ENCODE measurements at places on chromosomes 1 and 21.

DNA sequence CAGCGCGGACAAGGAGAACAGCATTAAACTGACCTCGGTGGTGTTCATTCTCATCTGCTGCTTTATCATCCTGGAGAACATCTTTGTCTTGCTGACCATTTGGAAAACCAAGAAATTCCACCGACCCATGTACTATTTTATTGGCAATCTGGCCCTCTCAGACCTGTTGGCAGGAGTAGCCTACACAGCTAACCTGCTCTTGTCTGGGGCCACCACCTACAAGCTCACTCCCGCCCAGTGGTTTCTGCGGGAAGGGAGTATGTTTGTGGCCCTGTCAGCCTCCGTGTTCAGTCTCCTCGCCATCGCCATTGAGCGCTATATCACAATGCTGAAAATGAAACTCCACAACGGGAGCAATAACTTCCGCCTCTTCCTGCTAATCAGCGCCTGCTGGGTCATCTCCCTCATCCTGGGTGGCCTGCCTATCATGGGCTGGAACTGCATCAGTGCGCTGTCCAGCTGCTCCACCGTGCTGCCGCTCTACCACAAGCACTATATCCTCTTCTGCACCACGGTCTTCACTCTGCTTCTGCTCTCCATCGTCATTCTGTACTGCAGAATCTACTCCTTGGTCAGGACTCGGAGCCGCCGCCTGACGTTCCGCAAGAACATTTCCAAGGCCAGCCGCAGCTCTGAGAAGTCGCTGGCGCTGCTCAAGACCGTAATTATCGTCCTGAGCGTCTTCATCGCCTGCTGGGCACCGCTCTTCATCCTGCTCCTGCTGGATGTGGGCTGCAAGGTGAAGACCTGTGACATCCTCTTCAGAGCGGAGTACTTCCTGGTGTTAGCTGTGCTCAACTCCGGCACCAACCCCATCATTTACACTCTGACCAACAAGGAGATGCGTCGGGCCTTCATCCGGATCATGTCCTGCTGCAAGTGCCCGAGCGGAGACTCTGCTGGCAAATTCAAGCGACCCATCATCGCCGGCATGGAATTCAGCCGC lies 2.5 kb downstream of the S1PR1 start:
- DNase-seq = no peak

DNA sequence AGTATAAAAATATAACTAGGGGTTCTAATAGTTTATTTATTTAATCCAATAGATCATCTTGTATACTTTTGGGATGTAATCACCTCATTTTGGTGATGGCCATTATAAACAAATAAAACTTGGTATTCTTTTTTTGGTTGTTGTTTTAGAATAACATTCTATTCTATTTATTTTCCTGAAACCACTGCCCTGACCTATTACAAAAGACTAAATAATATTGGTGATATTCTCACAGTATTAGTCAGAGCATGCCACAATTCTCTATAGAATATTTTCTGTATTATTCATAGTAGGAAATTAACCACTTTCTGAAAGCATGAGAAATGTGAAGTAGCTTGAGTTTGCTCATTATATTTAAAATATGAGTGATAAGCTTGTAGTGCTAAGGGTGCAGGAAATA lies 54.1 kb upstream of the LRRC7 start:
- DNase-seq = no peak

DNA sequence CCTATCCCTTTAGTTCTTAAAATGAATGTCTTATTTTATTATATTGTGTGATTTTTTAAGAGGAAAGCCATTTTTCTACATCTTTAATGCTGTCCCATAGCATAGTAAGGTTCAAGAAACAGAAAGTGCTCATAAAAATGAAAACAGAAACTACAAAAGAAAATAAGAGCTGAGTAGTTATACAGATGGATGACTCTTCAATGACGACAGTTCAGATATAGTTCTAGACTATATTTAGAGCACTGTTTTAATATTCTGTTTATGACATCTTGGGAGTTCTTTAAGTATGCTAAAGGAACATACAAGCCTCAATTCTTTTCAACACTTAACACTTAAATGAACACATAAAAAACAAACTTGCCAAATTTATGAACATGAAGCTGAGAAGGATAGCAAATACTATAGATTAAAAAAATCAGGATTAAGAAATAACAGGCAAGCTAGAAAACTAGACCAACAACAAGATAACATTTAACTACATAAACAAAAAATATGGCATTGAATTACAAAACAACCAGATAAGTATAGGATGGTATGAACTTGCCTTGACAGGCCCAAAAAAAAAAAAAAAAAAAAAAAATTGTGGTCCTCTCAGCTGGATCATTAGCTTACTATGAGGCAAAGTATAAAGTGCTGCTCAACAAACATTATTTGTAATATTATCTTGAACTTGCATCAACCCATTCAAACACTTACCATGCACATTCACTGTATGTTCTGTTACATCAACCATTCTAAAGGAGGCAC lies 87.9 kb downstream of the ZZZ3 start:
- no peak for DNase-seq

GRCh38 chr1:185775501-185775900 lies 41.3 kb downstream of the HMCN1 start:
- no peak for DNase-seq

- no peak for DNase-seq
Measured at GRCh38 chr1:243503155-243503554, 247.3 kb downstream of the SDCCAG8 start.

GRCh38 chr1:171212607-171213351 lies 27.7 kb downstream of the FMO2 start:
- DNase-seq = no peak

GRCh38 chr1:182355723-182356098 lies 35.9 kb downstream of the GLUL start:
- no peak for DNase-seq

DNA sequence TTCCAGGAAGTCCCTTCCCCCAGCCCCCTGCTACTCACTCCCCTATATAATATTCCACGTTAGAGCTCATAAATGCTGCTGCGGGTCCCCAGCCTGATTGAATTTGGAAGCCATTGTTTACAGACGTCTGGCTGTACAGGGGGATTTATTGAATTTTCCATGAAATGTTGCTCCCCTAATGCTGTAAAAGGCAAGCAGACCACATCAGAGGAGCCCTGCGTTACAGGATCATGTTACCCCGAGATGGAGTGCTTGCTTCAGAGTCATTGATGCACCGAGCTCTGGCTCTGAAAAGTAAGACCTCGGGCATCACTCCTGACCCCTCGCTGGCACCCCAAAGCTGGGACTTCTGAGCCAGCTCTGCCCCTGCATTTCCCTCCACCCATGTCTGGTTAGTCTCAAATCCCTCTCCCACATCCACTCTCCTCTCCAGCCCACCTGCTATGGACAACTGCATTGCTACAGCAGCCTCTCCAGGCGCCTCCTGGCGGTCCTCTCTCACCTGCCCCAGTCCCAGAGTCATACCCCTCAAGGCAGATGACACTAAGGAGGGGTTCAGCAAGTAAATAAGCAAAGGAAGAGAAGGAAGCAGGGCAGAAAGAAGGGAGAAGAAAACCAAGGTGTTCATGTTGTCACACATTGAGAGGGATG lies 127.8 kb downstream of the TMEM53 start:
- peak; percentile 50 for DNase-seq

GRCh38 chr1:159960721-159961381 lies 6.8 kb upstream of the SLAMF9 start:
- no peak for DNase-seq

DNA sequence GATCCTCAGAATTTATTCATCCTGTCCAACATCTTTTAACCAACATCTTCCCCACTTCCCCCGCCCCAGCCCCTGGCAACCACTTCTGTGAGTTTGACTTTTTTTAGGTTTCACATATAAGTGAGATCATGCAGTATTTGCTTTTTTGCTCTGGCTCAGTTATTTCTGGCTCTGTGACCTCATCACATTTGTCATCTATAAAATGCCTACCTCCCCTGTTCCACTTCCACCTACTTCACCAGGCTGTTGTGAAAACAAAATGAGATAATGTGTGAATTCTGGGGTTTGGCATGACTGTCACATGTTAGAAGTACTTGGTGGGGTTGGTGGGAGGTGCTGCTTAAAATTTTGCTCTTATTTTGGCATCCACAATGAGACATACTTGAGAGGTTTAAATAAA lies 18.4 kb downstream of the HHAT start:
- DNase-seq = no peak

GRCh38 chr1:209657918-209658317 lies 5.7 kb upstream of the LAMB3 start:
- no peak for DNase-seq

DNA sequence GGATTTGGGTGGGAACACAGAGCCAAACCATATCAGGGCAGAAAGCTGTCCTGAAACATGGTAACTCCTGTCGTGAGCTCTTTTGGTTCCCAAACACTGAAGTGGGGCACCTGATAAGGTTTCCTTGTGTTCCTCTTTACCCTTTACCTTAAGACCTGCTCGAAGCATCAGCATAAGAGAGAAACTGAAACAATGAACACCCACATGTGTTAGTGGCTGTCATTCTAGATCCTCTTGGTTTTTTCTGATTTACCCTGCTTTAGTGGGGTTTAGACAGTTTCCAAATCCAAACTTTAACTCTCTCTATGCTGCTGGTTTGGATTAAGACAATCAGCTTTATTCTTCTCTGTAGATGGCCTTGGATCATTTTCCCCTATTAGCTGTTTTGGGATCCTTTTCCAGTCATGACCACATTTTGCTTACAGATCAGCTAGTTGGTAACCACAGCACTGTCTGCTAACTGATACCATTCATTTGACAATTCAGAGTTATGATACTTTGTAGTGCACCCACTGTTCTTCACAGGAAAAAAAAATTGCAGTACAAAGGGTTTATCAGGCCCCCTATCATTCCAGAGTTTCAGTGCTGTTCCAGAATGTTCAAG lies 975 bp upstream of the MNDA start:
- no peak for DNase-seq

- DNase-seq = peak; percentile 68
Measured at GRCh38 chr1:222068937-222069336, 327.0 kb upstream of the DUSP10 start.

DNA sequence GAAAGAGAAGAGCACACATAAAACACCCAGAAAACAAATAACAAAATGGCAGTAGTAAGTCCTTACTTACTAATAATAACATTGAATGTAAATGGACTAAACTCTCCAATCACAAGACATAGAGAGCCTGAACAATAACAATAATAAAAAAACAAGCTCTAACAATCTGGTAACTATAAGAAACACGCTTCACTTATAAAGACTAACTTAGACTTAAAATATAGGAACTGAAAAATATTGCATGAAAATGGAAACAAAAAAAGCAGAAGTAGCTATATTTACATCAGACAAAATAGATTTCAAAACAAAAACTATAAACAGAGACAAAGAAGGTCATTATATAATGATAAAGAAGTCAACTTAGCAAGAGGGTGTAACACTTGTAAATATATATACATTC lies 83.1 kb upstream of the LYPLAL1 start:
- no peak for DNase-seq

- DNase-seq = no peak
Measured at GRCh38 chr1:224759135-224759534, 143.0 kb downstream of the CNIH3 start.

GRCh38 chr1:33928251-33928650 lies 64.4 kb downstream of the HMGB4 start:
- no peak for DNase-seq

DNA sequence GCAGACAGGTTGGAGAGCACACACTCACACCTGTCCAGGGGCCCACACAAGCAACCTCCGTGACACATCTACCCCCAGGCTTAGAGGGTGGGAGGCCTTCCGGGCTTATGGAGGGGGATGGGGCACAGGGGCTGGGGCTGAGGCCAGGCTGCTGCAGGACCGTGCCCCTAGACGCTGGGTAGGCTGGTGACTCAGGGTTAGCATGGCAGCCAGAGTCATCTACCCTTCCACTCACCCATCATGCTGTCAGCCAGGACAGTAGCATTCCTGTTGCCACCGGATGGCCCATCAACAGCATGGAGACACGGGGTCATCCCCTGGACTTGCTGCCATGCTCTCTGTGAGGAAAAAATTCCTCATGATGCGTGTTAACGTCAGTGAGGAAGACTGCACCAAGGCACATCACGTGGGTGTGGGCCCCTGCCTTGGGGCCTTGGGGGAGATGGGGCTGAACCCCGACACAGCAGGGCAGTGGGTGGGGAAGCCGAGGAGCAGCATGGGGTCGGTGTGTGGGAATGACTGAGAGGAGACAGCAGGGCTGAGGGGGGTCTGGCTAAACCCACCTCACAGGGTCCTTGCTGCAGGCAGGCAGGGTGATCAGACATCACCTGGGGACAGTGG lies 52.8 kb downstream of the WNT9A start:
- no peak for DNase-seq

DNA sequence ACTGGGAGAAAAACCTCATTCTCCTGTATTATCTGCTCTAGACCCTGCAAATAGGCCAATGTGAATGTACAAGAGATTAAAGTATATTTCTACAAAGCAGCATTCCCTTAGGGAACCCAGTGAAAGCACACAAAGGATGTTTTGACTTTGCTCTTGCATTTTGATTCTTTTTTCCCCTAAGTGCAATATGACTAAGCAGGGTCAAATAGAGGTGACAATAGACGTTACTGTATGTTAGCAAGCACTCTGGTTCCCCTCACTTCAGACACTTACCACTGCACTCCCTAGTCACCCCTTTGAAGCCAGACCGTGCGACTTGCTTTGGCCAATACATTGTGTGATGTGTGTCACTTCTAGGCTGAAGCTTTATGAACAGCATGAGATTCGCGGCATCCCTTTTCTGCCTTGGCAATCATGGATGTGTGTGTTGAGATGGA lies 209.7 kb downstream of the RHOU start:
- no peak for DNase-seq

- no peak for DNase-seq
Measured at GRCh38 chr1:23643736-23644554, 47.7 kb upstream of the RPL11 start.

DNA sequence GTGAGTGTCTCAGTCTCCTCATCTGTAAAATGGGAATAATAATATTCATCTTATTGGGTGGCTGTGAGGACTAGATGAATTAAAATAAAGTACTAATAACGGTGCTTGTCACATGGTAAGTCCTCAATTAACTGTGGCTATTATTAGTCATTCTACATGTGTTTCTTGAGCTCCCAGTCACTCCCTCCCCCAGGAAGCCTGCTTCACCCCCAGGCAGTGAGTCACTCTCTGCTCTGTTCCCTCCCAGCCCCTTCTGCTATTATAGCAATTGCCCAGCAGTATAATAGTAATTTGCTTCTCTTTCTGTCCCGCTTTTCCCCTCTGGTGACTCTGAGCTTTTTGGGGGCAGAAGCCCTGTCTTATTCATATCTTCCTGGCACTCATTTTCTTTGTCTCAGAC lies 102.0 kb downstream of the BEND5 start:
- peak; percentile 2 for DNase-seq

GRCh38 chr1:9822897-9823692 lies 670 bp downstream of the CLSTN1 start:
- peak; percentile 22 for DNase-seq

GRCh38 chr1:119204197-119204960 lies 63.9 kb upstream of the WARS2 start:
- DNase-seq = no peak
